ENCODE measurements at places on chromosomes 5 and 9. TPM values are rescaled to one million over a fixed set of nuclear protein-coding genes. Genes with fewer than 3 reads are reported as not detected.

- no peak for DNase-seq
Measured at GRCh38 chr5:110932755-110933488, 138.6 kb upstream of the TSLP start.

GRCh38 chr5:142293486-142293885 is 31.3 kb downstream of the SPRY4 start:
- no peak for DNase-seq

DNA sequence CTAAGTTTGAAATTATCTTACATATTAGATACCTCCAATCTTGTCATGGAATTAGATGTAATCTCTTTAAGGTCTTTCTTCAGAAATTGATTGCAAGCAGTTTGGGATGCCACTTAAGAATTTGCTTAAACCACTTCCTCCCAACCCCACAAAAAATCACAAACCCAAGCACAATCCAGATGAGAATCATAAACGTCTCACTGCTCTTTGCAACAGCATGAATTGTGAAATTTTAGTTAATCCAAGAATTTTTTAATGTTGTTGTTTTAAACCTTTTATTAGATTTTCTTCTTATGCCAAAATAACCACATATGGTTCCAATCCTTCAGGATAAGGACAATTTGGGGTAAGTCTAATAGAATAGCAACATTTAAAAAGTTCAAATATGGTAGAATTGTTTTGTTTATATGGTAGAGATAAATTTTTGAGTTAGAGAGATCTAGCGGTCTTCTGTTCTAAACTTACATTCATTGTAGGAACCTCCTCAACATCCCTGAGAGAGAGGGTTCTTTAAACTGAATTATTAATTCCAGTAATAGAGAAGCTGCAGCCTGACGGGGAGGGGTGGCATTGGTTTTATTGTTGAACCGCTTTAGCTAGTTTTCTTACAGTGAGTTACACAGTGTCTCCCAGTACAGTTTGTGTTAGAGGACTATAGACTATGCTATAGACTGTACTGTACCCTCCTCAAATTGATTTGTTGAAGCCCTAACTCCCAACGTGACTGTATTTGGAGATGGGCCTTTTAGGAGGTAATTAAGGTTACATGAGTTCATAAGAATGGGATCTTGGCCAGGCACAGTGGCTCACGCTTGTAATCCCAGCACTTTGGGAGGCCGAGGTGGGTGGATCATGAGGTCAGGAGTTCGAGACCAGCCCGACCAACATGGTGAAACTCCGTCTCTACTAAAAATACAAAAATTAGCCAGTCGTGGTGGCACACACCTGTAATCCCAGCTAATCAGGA is 24.8 kb upstream of the IL6ST start:
- no peak for DNase-seq

DNA sequence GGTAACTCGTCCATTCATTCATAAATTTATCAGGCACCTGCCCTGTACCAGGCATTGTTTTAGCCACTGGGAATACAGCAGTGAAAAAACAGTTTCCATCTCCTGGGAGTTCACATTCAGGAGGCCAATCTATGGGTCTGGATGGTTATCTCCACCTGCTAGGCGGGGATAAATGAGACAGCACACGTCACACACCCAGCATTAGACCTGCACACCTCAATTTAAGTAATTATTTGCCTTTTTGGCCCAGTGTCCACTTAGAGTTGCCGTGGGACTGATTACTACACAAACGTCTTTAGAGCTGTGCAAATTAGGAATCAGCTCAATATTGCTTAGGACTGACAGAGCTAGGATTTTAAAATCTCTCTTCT is 46.1 kb downstream of the STK10 start:
- DNase-seq = no peak

DNA sequence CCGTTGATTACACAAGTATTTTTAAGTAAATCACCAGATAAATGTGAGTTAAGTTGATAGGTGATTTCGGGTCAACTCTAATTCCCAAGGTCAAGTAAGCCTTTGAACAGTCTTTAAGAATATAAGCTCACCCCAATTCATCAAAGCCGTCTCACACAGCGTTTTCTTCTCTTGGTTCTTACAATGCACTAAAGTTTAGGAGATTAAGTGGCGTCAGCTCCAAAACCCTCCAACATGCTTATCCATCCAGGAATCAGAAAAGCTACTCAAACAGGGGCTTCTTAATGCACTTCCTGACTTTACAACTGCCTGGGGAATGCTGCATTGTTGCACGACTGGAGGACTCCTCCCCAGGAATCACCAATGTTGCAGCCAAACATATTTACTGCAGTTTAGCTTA is 206.2 kb upstream of the EFNA5 start:
- DNase-seq = no peak

DNA sequence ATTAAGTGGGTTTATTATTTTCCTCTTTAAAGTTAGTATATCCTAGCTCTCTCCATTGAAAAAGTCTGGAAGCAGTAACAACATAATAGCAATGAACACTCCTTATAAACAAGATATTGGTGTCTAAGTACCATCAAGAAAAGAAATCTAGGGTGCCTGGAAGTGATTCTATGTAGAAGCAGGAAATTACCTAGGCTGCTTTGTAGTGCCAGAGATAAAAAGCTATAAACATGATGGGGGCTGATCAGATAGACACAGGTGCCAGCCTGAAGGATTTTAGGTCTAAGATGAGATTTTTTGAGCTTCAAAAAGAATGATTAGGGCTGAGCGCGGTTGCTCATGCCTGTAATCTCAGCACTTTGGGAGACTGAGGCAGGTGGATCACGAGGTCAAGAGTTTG is 1179.3 kb upstream of the CDH9 start:
- no peak for DNase-seq

The C7 gene
- polyA plus RNA-seq = 22.4 TPM

All from stomach (tissue), 19 donors.